GM19239 (cell line): ENCODE measurements at places on chromosomes 12 and 14.

- peak; percentile 63 for DNase-seq
These were observed 122.1 kb downstream of the CALM1 start for GRCh38 chr14:90518941-90519256.

- no peak for DNase-seq
These were observed 68.6 kb downstream of the SLC25A47 start for GRCh38 chr14:100391724-100392123.

DNA sequence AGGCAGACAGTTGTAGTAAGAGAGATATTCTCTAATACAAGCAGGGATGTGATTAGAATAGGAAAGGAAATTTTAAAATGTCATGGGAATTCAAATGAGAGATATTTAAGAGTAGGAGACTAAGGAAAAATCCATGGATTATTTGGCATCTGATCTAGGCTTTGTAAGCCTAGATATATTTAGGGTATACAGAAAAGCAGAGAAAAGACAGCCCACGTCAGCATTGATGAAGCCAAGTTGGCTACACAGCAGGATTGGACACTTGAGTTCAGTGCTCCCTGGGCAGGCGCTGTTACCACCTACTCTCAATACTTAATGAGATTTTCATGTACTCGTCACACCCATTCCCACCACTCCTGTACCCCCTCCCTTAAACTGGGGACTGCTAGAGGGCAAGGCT is 1.7 kb upstream of the KCNJ8 start:
- no peak for DNase-seq

DNA sequence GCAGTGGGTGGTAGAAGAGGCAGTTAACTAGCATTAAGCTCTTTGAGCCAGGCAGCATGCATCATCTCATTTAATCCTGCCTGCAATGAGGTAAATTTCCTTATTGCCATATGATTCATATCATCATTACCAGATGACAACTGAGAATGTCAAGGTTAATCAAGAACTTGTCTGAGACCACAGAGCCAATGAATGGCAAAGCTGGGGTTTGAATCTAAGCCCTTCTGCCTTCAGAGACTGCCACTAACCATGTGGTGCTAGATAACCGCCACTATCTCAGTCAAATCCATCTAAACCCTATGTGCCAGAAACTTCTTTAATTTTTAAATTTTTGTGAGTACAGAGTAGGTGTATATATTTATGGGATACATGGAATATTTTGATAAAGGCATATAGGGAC is 77.8 kb upstream of the GRIP1 start:
- DNase-seq, result no peak

DNA sequence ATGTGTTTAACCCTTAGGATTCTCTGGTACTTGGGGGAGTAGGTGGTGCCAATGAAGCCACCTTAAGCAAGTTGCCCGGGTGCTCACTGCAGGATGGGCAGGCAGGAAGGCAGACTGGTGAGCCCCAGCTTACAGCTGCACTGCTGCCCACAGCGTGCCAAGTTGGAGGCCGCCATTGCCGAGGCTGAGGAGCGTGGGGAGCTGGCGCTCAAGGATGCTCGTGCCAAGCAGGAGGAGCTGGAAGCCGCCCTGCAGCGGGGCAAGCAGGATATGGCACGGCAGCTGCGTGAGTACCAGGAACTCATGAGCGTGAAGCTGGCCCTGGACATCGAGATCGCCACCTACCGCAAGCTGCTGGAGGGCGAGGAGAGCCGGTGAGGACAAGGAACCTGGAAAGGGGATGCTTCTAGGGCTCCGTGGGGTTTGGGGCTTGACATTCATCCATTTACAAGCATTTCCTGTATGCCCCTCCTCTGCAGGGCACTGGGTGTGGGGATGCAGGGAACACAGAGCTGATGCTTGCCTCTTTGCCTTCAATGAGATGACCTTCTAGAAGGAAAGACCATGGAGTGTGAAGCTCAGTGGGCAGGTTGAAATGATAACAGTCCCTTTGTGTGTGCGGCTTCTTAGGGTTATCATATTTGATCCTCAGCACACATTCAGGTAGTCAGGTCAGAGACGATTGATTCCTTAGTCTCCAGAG is 12.4 kb downstream of the KRT7 start:
- no peak for DNase-seq

- DNase-seq, result peak; percentile 46
These were observed 196.1 kb downstream of the ALG10 start for GRCh38 chr12:34218193-34219045.

DNA sequence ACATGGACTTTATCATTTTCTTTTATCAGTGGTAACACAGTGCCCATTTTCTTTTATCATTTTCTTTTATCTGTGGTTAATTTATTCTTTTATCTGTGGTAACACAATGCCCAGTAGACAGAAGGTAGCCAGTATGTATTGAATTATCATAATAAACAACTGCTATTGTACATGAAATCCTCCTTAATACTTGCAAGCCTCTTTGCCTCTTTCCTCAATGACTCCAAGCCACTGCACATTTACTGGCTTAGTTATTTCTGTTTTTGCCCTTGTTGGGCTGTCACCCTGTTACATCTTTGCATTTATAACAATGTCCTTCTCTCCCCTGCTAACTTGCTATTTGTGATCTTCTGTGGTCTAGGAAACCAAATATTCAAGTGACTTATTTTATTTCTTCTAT is 345.0 kb downstream of the ATP23 start:
- no peak for DNase-seq
